ENCODE measurements at places on chromosomes 1 and 21.

DNA sequence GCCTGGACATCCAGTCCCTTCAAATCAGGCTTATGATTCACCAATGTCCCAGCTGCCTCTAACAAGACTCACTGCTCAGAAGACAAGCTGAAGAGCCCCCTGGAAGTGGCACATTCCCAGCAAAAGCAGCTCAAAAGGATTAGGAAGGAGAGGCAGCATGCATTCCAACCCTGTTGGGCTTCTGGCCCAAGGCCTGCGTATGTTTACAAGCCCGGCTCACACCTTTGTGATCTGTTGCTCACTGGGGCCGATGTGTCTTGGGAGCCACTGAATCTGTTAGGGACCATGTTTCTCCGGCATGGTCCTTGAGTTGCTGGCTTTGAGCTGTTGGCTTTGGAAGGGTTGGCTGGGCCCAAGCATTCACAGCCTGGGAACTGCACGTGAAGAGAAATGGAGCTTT lies 81.2 kb upstream of the C1orf174 start:
- no peak for DNase-seq

DNA sequence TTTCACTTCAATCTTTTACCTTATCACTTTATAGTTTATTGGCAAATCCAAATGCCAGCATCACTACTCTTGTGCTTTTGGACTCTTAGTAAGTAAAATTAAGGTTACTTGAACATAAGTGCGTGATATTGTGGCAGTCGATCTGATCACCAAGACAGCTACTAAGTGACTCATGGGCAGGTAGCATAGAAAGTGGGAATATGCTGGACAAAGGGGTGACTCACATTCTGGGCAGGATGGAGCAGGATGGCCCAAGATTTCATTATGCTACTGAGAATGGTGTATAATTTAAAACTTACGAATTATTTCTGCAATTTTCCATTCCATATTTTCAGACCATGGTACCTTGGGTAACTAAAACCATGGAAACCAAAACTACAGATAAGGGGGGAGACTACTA lies 120.2 kb downstream of the ROR1 start:
- DNase-seq = no peak

DNA sequence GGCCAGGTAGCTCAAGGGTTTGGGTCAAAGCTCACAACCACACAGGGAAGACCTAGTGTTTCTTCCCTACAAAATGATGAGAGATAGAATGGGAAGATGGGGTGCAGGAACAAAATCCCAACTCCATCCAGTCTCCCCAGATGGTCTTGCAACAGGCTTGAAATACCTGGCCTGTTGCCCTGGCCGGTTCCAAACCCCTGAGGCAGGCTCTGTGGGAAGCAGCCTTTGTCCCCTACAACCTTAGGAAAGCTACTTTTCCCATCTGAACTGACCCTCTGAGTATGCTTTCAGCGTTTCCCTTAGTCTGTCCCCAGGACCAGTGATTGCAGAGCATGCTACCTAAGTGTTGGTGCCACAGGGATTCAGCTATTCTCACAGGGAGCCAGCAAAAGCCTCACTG lies 104.0 kb downstream of the GDAP2 start:
- no peak for DNase-seq

DNA sequence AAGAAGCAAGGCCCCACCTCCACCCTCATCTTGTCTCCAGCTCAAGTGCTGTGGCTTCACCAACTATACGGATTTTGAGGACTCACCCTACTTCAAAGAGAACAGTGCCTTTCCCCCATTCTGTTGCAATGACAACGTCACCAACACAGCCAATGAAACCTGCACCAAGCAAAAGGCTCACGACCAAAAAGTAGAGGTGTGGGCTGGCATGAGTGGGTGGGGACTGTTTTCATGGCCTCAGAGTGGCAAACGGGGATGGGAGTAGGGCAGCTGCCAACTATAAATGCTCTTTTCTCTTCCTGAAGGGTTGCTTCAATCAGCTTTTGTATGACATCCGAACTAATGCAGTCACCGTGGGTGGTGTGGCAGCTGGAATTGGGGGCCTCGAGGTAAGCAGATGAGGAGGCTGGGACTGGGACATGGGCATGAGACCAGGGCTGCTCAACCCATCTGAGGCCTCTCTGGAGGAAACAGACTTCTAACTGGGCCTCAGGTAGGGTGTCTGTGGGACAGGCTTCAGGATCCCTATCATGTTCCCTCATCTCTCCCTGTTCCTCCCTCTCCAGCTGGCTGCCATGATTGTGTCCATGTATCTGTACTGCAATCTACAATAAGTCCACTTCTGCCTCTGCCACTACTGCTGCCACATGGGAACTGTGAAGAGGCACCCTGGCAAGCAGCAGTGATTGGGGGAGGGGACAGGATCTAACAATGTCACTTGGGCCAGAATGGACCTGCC lies 8.8 kb upstream of the P3R3URF start:
- DNase-seq = no peak

GRCh38 chr1:208534979-208535378 lies 290.8 kb upstream of the PLXNA2 start:
- DNase-seq = no peak

- DNase-seq = no peak
Measured at GRCh38 chr21:15741510-15741909, 11.7 kb downstream of the USP25 start.

DNA sequence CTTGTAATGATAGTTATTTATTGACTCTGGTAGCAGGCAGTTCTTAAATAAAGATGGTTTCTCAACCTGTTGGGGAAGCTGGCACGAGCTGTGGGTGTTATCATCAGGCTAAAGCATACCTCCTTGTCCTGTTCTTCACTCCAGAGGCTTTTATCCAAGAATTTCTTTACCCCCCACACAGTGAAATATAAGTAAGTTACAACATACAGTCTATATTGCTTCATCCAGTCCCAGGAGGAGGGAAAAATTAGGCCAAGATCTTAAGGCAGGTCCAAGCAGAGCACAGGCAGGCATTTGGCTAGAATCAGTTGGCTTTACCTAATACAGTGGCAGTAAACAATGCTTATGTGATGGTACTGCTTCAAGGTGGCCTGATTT lies 6.3 kb downstream of the TMEM81 start:
- DNase-seq = no peak

- no peak for DNase-seq
Measured at GRCh38 chr1:234967121-234967520, 161.5 kb downstream of the TOMM20 start.

DNA sequence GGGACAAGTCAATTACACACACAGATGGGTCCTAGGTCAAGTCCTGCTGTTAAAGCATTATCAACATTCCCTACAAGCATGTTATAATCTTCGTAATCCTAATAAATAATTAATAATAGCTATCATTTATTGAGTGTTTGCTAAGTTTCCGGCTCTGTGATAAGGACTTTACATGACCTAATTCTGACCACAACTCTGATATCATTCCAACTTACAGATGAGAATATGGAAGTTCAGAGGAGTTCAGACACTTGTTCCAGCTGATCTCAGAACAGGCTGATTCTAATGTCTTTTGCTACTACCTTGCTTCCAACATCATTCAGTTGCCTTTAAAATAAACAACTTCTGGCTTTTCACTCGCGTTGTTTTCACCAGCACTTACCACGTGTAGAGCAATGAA lies 770.1 kb upstream of the CXADR start:
- DNase-seq = no peak

- no peak for DNase-seq
Measured at GRCh38 chr1:64575881-64576676, 106.2 kb downstream of the CACHD1 start.

DNA sequence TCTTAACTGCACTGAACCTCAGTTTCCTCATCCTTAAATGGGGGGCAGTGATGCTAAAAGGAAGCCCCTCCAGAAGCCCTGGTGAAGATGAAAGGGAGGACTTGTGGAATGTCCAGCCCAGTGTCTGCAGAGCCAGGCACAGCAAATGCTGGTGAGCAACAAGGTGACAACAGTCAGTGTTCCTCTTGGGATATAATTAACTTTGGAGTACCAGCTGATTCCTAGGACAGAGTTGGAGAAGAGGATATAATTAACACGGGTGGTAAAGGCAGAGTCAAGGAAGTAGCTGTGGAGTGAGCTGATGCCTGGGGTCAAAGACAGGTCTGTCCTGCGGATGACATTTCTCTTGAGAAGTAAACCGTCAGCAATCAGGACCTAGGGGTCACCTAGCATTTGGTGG lies 60.7 kb upstream of the MRPS6 start:
- DNase-seq = no peak

- DNase-seq = no peak
Measured at GRCh38 chr1:74729741-74730478, 2.9 kb downstream of the CRYZ start.

DNA sequence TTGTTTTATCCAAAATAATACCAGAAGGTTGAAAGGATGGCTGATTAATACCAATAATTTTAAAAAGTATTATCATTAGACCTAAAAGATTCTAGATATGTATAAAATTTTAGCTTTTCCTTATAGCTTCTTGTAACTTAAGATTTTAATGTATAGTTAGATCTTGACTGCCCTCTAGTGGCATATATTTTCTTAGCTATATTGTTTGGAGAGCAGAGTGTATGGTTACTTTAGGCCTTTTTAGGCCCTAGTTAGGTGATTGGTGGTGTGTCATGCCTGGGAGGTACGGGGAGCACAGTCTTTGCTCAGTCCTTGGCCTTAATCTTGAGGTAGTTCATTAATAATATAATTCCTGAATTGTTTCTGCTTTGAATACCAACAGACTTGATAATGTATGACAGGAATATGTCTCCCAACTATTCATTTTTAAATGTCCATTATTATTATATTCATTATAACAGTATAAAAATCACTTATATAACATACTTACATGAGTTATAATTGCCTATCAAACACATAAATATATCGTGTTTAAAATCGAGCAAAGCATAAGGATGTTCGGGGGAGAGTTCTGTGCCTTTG lies 328.4 kb downstream of the ZP4 start:
- peak; percentile 25 for DNase-seq

GRCh38 chr1:66489151-66489550 lies 44.8 kb upstream of the SGIP1 start:
- DNase-seq = no peak

DNA sequence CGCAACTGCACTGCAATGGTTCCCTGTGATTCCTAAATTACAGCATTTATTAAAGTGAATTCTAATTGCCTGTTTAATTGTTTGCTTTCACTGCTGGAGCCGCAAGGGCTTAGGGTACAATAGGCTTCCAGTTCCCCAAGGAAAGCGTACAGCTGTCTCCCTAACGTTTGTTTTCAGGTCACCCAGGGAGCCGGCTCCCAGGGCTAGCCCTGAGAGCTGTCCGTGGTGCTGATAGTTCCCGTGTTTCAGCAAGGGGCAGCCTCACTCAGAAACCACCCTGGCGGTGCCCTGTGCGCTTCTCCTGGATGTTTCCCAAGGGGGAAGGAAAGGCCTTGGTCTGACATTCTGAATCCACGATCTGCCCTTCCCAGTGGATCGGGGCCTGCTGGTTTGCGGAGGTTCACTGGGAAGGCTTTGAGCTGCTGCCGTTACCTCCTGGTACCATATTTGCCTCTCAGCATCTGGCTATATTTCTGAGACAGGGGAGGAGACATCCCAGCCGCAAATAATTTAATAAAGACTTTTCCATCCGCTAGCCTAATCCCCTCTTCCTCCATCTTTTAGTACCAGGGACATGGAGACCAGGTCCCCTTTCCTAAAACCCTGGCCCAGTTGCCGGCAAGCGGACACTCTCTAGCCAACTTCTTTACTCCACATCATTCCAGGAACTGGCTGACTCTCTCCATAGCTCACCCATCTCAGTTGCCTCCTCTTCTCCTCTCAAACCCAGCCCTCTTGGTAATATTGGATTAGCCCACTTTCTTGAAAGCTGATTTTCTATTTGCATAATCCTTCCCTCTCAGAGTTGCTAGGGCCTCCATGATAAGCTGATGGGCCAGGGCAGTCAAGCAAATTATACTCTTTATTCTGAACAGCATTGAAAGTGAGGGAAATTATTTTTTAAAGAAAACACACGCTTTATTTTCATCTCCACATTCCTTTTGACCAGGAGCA lies 149.0 kb downstream of the IGSF21 start:
- DNase-seq = peak; percentile 79

- no peak for DNase-seq
Measured at GRCh38 chr1:164671323-164671965, 112.5 kb downstream of the PBX1 start.

DNA sequence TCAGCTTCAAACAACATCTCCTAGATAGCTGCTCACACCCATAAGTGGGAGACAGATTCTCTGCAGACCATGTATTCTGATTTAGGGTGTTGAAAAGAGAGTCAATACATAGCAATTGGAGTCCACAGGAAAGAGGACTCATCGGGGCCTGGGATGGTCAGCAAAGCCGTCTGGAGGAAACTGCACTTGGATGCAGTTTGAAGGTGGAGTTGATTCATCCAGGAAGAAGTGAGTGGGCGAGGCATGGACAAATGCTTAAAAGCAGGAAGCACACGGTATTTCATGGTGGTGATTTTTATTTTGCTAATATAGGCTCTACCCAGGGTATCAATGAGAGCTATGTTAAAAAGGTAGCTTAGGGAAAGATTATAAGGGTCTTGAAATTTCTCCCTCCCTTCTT lies 36.8 kb upstream of the DIRAS3 start:
- no peak for DNase-seq

DNA sequence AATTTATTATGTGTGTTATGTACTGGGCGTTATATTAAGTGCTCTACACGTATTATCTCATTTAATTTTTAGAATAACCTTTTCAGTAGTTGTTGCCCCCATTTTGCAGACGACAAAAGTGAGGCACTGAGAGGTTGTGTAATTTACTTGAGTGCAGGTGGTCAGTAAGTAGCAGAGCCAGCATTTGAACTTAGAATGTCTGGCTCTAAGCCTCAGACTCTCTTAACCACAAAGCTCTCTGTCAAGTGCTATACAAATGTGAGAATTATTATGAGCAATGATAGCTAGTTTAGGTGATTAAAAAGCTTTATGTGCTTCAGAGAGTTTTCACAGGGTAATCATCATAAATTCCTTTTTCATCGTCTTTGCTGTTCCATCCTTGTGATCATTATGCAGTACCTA lies 96.3 kb upstream of the UBE2U start:
- no peak for DNase-seq

GRCh38 chr1:226511296-226511695 lies 37.3 kb upstream of the STUM start:
- DNase-seq = no peak

- no peak for DNase-seq
Measured at GRCh38 chr1:178580096-178580495, 67.2 kb downstream of the TEX35 start.

GRCh38 chr1:43963890-43964289 lies 5.9 kb upstream of the DPH2 start:
- no peak for DNase-seq

Data from left renal pelvis (tissue), 4 donors.